Stomach (tissue), 19 donors: ENCODE measurements at places on chromosomes 16 and 17. TPM values are rescaled to one million over a fixed set of nuclear protein-coding genes. Genes with fewer than 3 reads are reported as not detected.

- no peaks in the 10 kb centered on the region for H3K27me3 ChIP-seq
- peaks cover 41% of the 10 kb centered on the region for H3K36me3 ChIP-seq
- peak overlapping the region; percentile 86 for H3K27ac ChIP-seq
- H3K4me1 ChIP-seq, result peaks cover 50% of the 10 kb centered on the region
- DNase-seq, result peak; percentile 54
These were observed 596 bp downstream of the UNKL start for GRCh38 chr16:1413684-1414531.

DNA sequence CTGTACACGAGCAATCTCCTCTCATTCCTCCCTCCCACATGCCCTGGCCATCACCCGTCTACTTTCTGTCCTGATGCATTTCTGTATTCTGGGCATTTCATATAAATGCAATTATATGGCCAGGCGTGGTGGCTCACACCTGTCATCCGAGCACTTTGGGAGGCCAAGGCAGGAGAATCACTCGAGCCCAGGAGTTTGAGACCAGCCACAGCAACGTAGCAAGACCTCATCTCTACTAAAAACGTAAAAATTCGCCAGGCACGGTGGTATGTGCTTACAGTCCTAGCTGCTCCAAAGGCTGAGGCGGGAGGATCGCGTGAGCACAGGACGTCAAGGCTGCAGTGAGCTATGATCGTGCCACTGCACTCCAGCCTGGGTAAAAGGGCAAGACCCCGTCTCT, 4.8 kb downstream of the MEAK7 start:
- H3K4me1 ChIP-seq, result peaks cover 12% of the 10 kb centered on the region
- DNase-seq, result no peak
- no peak overlapping the region for H3K4me3 ChIP-seq
- H3K27ac ChIP-seq, result no peak overlapping the region
- peaks cover 50% of the 10 kb centered on the region for H3K36me3 ChIP-seq
- H3K27me3 ChIP-seq, result no peaks in the 10 kb centered on the region

DNA sequence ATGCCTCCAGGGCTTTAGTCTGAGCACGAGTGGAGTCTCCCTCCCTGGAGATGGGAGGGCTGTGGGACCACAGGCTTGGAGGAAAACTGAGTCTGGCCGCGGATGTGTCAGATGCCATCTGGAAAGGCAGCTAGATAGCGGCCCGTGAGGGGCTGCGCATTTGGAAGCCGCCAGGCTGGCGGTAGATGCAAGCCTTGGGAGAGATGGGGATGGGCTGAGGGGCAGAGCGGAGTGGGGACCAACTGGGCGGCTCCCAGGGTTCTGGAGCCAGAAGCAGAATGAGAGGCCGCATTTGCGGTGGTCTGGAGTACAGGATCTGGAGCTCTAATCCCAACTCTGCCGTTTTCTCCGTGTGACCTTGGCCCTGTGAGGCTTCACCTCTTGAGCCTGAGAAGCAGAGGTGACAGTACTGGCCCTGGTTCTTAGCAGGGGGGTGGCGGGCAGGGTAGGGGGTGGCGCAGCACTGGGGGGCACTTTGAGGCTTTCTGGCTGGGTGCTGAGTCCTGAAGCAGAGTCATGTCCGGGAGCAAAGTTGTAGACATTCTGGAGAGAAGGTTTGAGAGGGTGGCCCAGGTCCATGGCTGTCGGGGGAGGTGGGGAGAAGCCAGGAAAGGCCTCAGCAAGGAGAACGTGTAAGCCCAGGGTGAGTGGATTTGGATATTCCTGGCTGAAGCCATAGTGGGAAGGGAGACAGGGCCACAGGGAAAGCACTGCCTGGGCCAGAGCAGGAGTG, 6.7 kb downstream of the INO80E start:
- H3K36me3 ChIP-seq, result no peaks in the 10 kb centered on the region
- H3K27ac ChIP-seq, result no peak overlapping the region
- peaks cover 9% of the 10 kb centered on the region for H3K4me1 ChIP-seq
- H3K4me3 ChIP-seq, result no peak overlapping the region
- H3K27me3 ChIP-seq, result peaks cover 5% of the 10 kb centered on the region
- no peak for DNase-seq

DNA sequence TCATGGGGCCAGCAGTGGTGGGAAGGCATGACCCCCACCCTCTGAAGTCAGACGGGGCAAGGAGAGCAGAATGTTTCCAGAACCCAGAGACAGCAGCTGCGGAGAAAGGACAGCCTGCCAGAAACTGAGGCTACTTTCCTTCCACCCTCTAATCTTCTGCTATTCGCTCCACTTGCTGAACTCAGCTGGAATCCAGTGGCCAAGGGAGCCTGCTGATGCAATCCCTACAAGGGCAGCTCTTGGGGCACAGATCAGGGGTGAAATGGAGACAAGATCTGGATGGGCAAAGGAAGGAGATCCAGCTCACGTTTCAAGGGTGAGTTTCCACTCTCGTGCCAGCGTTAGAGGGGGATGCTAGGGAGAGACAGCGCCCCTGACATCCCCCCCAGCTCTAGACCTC, 479.1 kb downstream of the SLC39A11 start:
- no peak for DNase-seq
- H3K4me3 ChIP-seq, result no peak overlapping the region
- no peaks in the 10 kb centered on the region for H3K36me3 ChIP-seq

DNA sequence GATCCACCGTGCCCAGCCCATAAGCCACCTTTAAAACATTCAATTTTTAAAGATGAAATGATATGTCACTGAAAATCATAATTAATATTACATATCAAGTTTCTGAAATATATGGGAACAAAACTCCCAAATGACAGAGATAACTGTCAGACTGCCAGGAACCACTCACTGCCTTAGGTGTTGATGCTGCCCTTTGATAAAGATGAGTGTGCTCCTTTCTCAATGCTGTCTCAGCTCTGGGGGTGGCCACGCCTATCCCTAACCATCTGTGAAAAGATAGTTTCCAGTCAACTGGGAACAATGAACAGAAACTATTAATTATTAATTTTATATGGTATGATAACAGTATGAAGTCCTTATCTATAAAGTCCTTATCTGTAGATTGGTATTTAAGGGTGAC, 177.7 kb downstream of the MYO1D start:
- H3K4me1 ChIP-seq, result no peaks in the 10 kb centered on the region
- no peak overlapping the region for H3K4me3 ChIP-seq
- no peak overlapping the region for H3K27ac ChIP-seq
- H3K36me3 ChIP-seq, result no peaks in the 10 kb centered on the region
- H3K27me3 ChIP-seq, result no peaks in the 10 kb centered on the region
- DNase-seq, result no peak

GRCh38 chr17:76848670-76849069, 19.5 kb upstream of the MGAT5B start:
- H3K36me3 ChIP-seq, result no peaks in the 10 kb centered on the region
- no peak overlapping the region for H3K4me3 ChIP-seq
- peaks cover 4% of the 10 kb centered on the region for H3K27me3 ChIP-seq
- DNase-seq, result no peak

GRCh38 chr17:59428916-59429485, 97.5 kb downstream of the YPEL2 start:
- H3K27me3 ChIP-seq, result no peaks in the 10 kb centered on the region
- H3K36me3 ChIP-seq, result no peaks in the 10 kb centered on the region
- peaks cover 57% of the 10 kb centered on the region for H3K4me1 ChIP-seq
- no peak for DNase-seq
- H3K4me3 ChIP-seq, result no peak overlapping the region

DNA sequence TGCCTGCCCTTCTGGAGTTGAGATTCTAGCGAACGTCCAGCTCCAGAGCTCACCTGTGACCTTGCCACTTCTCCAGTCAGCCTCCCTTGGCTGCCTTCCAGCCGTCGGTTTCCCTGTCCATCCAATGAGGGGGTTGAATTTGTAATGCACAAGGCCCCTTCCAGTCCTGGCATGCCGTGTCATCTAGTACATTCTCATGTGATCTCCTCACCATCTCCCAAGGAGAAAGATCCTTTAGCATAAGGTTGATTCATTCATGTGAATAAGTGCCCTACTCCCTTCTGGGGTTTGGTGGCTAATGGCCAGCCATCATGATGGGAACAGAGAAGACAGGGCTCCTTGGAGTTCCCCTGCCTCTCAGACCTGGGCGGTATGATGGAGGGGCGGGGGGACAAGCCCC, 18.9 kb upstream of the ABCC3 start:
- no peaks in the 10 kb centered on the region for H3K27me3 ChIP-seq
- H3K4me1 ChIP-seq, result no peaks in the 10 kb centered on the region
- H3K27ac ChIP-seq, result no peak overlapping the region
- H3K36me3 ChIP-seq, result no peaks in the 10 kb centered on the region
- no peak for DNase-seq

GRCh38 chr16:77500286-77500598, 65.4 kb upstream of the ADAMTS18 start:
- H3K36me3 ChIP-seq, result no peaks in the 10 kb centered on the region
- no peaks in the 10 kb centered on the region for H3K27me3 ChIP-seq
- no peaks in the 10 kb centered on the region for H3K4me1 ChIP-seq
- no peak for DNase-seq
- H3K4me3 ChIP-seq, result no peak overlapping the region

DNA sequence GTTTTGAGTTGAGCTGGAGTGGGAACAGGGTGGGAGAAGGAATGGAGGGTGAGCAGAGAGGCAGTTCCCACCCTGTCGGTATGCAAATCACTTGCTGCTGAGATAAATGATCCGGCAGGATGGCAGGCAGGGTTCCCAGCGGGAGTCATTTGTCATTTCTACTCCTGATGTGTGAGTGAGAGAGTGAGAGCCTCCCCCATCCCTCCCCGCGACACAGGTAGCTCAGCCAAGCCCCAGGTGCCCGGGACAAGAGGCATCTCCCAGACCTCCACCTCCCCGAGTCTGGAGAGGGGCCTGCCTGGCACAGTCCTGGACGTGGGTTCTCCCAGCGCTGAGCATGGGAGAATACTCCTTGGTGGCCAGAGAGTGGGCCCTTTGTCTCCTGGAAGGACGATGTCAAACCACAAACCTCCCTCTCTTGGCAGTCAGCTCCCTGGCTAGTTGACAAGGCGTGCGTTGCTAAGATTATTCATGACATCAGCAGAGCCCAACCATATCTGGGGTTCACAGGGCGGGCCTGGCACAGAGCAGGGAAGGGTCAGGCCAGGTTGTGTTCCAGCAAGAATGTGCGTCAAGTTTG, 33.7 kb upstream of the TNRC6C start:
- peak; percentile 31 for DNase-seq
- H3K27ac ChIP-seq, result no peak overlapping the region
- peaks cover 11% of the 10 kb centered on the region for H3K27me3 ChIP-seq

GRCh38 chr16:79758615-79759346, 158.2 kb upstream of the MAF start:
- DNase-seq, result no peak
- no peaks in the 10 kb centered on the region for H3K36me3 ChIP-seq
- peaks cover 12% of the 10 kb centered on the region for H3K4me1 ChIP-seq

DNA sequence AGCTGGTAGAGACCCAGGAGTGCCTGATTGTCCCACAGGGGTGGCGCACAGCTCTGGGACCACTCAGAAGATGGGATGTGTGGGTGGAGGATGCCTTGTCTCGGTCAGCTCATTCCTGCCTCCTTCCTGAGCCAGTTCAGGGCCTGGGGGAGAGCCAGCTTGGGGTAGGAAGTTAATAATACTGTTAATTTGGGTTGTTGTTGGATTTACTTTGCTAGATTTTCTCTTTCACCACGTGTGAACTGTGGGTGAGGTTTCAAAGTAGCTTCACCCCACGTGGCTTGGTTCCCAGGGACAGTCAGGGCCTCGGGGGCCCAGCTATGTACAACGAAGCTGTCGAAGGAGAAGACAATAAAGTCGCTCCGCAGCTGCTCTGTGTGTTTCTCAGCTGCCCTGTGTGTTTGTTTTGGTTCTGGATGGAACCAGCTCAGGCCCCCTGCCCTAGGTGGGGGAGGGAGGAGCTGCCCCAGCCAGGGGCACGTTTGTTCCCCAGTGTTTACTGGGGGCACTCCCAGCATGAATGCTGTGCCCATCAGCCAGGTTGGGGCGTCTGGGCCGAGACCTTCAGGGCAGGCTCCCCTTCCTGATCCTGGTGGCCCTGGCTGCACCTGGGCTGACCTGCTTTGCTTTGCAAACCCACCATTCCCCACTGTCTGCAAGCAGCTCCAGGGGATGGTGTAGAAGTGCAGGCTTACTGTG, 2.3 kb downstream of the NUDT16L1 start:
- peaks cover 51% of the 10 kb centered on the region for H3K4me1 ChIP-seq
- H3K27ac ChIP-seq, result peak overlapping the region; percentile 93
- H3K4me3 ChIP-seq, result no peak overlapping the region
- H3K36me3 ChIP-seq, result peaks cover 48% of the 10 kb centered on the region
- DNase-seq, result peak; percentile 11

- no peaks in the 10 kb centered on the region for H3K27me3 ChIP-seq
- H3K36me3 ChIP-seq, result peaks cover 65% of the 10 kb centered on the region
- no peak for DNase-seq
- peaks cover 44% of the 10 kb centered on the region for H3K4me1 ChIP-seq
- no peak overlapping the region for H3K27ac ChIP-seq
These were observed 21.3 kb downstream of the UBN1 start for GRCh38 chr16:4868535-4868934.

- peak overlapping the region; percentile 71 for H3K27ac ChIP-seq
- peaks cover 75% of the 10 kb centered on the region for H3K36me3 ChIP-seq
- peaks cover 25% of the 10 kb centered on the region for H3K4me1 ChIP-seq
- H3K27me3 ChIP-seq, result no peaks in the 10 kb centered on the region
- DNase-seq, result no peak
These were observed 40.1 kb downstream of the AKAP10 start for GRCh38 chr17:19937522-19937921.

GRCh38 chr16:23114131-23114904, 34.9 kb downstream of the USP31 start:
- no peak for DNase-seq
- no peak overlapping the region for H3K27ac ChIP-seq
- no peak overlapping the region for H3K4me3 ChIP-seq
- H3K27me3 ChIP-seq, result no peaks in the 10 kb centered on the region
- no peaks in the 10 kb centered on the region for H3K36me3 ChIP-seq

GRCh38 chr17:66343531-66344078, 41.2 kb downstream of the PRKCA start:
- no peak overlapping the region for H3K4me3 ChIP-seq
- H3K27ac ChIP-seq, result no peak overlapping the region
- no peak for DNase-seq
- H3K27me3 ChIP-seq, result no peaks in the 10 kb centered on the region
- no peaks in the 10 kb centered on the region for H3K36me3 ChIP-seq
- peaks cover 28% of the 10 kb centered on the region for H3K4me1 ChIP-seq

DNA sequence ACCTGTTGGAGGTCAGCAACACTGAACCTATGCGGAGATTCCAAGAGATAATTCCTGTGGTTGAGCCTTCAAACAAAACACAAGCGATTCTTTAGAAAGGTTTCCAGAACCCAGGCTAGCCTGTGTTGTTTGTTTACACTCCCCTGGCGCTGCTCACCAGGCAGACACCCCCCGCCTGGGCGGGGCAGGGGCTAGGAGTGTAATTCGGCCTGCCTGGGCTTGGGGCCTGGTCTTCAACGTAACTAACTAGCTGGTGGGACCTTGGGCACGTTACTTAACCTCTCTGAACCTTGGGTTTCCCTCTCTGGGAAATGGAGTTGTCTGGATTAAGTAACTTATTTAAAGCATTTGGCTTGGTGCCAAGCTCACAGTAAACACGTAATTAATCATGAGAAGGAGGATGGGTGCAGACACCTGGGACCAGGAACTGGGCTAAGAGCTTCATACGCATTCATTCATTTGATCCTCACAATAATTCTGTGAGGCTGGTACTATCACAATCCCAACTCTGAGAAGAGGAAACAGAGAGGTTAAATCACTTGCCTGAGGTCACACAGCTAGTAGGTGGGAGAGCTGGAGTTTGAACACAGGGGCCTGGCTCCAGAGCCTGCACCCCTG, 7.6 kb upstream of the ARHGAP27 start:
- no peaks in the 10 kb centered on the region for H3K4me1 ChIP-seq
- H3K36me3 ChIP-seq, result peaks cover 58% of the 10 kb centered on the region
- H3K27ac ChIP-seq, result no peak overlapping the region
- peak; percentile 65 for DNase-seq

PMP22 gene
- total RNA-seq, result 71.4 TPM

SLC6A4 gene
- total RNA-seq, result not detected

RNF222 gene
- not detected for total RNA-seq

TBC1D28 gene
- total RNA-seq, result not detected

ITGAD gene
- total RNA-seq, result 0.29 TPM
